Stimulated activated naive CD4-positive, alpha-beta T cell treated with Interleukin-2 at 50 U/mL for 16 hours (primary cell): ENCODE measurements at places on chromosomes 11 and 22.

- no peak for DNase-seq
Measured at GRCh38 chr11:26847459-26847858, 125.6 kb upstream of the SLC5A12 start.

DNA sequence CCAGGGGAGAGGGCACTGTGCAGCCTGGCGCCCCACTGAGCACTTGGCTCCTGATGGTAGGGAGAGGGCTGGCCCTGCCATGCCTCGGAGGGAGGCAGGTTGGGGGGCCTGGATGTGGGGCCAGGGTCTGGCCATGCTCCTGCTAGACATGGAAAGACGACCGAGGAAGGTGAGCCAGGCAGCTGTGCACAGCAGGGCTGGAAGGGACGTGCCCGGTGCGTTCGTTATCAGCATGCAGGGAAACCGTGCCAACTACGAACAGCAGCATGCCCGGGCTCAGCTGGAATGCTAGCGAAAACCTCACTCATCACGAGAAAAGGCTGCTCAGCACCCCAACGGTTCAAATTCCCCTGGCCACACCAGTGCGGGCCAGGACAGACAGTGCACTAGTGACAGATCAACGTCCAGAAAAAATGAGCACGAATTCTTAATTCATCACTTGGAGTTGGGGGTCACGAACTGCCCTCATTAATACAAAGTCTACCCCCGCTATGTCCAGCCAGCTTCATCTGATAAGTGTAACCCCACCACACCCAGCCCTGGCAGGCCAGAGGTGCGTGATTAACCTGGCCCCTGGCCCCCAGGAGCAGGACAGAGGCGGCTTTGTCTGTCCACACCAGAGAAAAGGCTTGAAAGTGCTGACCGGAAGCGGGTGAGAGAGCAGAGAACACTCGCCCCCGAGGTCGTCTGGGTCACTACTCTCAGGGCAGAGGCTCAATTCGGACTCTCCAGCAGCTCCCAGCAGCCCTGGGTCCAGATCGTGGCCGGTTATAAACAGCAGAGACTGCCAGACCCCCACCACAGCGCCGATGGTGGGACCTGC, 84.2 kb downstream of the CELSR1 start:
- no peak for DNase-seq

GRCh38 chr11:86117712-86118063, 48.8 kb upstream of the PICALM start:
- no peak for DNase-seq

GRCh38 chr11:128920666-128921065, 22.0 kb downstream of the TP53AIP1 start:
- no peak for DNase-seq

- no peak for DNase-seq
Measured at GRCh38 chr11:75279273-75279672, 38.7 kb downstream of the TPBGL start.

- DNase-seq = no peak
Measured at GRCh38 chr22:44357966-44358465, 45.3 kb upstream of the SHISAL1 start.

GRCh38 chr22:44063462-44064371, 39.6 kb downstream of the PARVB start:
- no peak for DNase-seq

DNA sequence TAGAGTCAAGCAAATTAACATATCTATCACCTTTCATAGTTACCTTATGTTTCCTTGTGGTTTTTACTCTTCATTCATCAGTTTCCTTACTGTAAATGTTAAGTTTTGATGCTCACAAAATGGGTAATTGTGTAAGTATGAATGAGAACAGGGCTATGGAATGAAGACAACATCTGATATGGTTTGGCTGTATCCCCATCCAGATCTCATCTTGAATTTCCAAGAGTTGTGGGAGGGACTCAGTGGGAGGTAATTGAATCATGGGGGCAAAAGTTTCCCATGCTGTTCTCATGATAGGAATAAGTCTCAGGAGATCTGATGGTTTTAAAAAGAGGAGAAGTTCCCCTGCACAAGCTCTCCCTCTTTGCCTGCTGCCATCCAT, 107.6 kb downstream of the CCDC34 start:
- no peak for DNase-seq

GRCh38 chr11:130641876-130642275, 193.4 kb downstream of the ADAMTS15 start:
- DNase-seq = no peak

DNA sequence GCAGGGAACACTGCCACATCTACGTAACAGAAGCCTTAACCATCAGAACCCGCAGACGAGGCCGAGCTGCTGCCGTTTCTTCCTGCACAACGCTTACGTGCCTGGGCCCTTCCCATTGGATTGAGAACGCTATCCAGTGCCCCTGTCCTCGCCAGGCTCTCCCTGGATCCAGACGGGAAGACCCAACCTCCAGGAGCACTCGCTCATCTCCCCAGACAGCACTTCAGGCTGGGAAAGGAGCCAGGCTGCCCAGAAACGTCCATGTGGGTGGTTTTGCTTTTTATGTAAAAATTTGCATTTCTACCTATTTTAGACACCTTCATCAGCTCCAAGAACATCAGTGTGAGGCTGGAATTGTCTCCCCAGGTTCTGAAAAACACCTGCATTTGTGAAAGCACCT, 7.3 kb upstream of the CRYBB3 start:
- no peak for DNase-seq

DNA sequence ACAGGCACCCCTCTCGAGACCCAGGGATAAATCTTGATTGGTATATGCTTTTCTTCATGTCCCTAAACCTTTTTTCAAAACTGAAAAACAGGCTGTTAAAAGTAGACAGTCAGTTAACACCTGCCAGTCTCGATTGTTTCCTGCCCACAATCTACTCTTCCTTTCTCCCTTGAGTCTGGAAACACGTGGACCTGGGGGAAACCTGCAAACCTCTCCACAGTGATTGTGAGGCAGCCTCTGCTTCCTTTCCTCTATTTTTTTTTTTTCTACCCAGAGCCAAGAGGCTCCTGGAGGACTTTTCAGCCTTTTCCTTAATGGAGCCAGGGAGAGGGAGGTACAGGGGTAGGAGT, 69.4 kb upstream of the CLMP start:
- no peak for DNase-seq

DNA sequence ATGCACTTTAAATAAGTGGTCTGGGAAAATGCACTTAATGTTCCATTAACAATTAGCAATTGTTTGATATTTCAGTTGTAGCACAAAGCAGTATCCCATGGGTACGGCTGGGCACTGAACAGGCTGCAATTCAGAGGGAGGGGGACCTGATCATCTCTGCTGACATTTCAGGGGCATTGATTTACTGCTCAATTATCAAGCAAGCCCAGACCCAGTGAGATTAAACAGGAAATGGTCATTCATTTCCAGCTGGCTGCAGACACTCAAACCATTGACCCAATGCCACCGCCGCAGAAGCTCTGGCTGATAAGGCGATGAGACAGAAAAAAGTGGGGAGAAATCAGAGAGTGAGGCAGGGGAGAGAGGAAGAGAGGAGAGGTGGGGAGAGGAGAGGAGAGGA, 1.2 kb downstream of the GPR83 start:
- no peak for DNase-seq

DNA sequence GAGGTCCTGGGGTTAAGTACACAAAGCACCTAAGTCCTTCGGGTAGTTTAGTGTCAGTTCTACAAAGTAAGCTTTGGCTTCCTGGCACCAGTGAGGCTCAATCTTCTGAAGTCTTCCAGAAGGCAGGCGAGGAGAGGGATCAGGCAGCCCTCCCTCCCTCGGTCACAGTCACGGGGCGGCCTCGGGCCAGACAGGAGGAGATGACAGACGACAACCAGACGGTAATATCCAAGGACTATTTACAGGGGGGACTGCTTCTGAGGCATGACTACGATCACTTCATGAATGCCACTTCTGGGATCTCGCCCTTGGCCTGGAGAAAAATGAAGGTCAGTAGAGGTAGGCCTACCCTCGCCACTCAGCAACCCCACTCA, 383 bp upstream of the TMEM223 start:
- DNase-seq = no peak

DNA sequence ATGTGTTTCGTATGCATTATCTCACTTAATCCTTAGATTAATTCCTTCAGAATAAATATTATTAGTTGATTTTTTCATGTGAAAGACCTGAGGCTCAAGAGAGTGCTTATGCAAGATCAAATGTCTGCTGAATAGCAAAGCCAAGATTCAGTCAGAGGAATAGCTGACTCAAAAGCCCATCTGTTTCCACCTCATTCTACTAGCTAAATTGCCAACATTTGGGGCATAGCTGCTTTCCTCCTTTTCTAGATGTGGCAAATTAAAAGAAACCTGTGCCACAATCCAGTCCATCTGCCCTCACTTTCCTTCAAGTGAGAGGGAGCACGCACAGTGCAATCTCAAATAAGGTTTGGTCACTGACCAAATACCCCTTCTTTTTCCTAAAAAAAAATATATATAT, 121.1 kb downstream of the PAX6 start:
- no peak for DNase-seq

DNA sequence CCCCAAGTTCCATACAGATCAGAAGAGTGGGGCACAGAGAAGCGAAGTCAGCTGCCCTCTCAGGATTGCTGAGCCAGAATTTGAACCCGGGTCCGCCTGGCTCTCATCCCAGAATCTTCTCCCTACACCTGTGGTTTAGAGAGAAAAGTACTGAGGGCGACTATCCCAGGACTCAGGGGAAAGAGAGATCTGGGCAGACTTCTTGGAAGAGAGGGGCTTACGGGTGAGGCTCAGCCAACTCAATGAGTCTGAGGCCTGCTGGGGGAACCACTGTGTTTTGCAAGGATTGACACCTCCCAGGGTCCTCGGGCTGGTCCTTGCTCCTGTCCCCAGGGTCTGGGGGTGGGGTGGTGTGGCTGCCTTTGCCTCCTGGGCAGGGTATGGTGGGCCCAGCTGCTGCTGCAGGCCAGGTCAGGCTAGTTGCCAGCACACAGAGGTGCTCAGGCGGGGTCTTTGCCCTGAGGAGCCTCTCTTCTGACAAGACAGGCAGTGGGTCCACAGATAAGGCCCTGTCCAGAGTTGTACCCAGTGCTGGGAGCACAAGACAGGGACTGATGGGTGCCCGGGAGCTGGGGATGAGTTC, 1.2 kb downstream of the CAPN5 start:
- no peak for DNase-seq

- no peak for DNase-seq
Measured at GRCh38 chr11:104524254-104524653, 360.3 kb upstream of the PDGFD start.
